ENCODE measurements at places on chromosomes 1 and 21.

- no peaks in the 10 kb centered on the region for H3K36me3 ChIP-seq
- H3K4me1 ChIP-seq: peaks cover 21% of the 10 kb centered on the region
- no peaks in the 10 kb centered on the region for H3K27me3 ChIP-seq
- no peak for DNase-seq
- no peak overlapping the region for H3K27ac ChIP-seq
Observed at GRCh38 chr1:76500116-76500515, 367.2 kb upstream of the ST6GALNAC5 start.

DNA sequence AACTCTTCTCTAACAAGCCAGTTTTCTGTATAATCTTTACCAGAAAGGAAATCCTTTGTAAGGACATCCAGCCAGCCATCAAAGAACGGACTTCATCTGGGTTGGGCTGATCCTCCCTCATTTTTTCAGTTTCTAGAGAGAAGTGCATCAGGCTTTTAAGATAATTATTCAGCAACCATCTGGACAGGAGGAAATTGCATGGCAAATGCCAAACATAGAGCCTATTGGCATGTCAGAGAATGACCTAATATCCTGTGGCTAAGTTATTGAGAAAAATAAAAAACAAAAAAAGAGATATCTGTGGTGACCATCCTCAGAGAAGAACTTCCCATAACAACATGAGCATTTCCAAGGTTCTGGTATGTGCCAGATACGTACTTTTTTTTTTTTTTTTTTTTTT is 74.9 kb upstream of the BEND5 start:
- no peak overlapping the region for H3K27ac ChIP-seq
- no peak overlapping the region for H3K4me3 ChIP-seq
- no peaks in the 10 kb centered on the region for H3K4me1 ChIP-seq
- H3K27me3 ChIP-seq: peaks cover 3% of the 10 kb centered on the region
- DNase-seq: no peak

DNA sequence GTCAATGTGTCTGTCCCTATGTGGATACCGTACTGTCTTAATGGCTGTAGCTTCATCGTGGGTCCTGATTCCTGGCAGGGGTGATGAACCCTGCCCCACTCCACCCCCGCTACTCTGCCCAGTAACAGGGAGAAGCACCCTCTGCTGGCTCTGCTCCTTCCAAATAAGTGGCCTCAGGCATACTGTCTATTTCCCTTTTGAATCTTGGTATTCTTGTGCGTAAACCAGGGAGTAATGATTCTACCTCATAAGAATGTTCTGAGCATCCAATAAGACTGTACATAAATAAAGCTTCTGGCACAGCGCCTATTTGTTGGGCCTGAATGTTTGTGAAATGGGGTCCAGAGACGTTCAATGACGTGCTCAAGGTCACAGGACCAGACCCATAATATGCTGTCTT is 35.2 kb upstream of the CTPS1 start:
- peaks cover 19% of the 10 kb centered on the region for H3K4me1 ChIP-seq
- no peak overlapping the region for H3K4me3 ChIP-seq
- peak overlapping the region; percentile 46 for H3K27ac ChIP-seq
- DNase-seq: no peak
- no peaks in the 10 kb centered on the region for H3K27me3 ChIP-seq
- no peaks in the 10 kb centered on the region for H3K36me3 ChIP-seq

DNA sequence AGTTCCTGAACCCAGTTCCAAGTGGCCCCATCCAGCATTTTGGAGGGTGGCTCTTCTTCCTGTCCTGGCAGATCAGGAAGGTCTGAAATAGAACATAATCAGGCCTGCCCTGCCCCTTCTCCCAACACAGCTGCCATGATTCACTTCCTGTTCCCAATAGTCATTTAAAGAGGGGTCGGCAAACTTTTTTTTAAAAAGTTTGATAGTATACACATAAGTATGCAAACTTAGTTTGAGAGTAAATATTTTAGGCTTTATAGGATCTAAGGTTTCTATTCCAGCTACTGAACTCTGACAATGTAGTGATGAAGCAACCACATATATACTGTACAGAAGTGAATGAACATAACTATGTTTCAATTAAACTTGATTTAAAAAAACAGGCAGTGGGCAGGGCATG is 66.4 kb downstream of the LUZP1 start:
- H3K36me3 ChIP-seq: peaks cover 17% of the 10 kb centered on the region
- H3K27ac ChIP-seq: peak overlapping the region; percentile 50
- H3K4me3 ChIP-seq: no peak overlapping the region
- H3K27me3 ChIP-seq: no peaks in the 10 kb centered on the region
- peaks cover 35% of the 10 kb centered on the region for H3K4me1 ChIP-seq

DNA sequence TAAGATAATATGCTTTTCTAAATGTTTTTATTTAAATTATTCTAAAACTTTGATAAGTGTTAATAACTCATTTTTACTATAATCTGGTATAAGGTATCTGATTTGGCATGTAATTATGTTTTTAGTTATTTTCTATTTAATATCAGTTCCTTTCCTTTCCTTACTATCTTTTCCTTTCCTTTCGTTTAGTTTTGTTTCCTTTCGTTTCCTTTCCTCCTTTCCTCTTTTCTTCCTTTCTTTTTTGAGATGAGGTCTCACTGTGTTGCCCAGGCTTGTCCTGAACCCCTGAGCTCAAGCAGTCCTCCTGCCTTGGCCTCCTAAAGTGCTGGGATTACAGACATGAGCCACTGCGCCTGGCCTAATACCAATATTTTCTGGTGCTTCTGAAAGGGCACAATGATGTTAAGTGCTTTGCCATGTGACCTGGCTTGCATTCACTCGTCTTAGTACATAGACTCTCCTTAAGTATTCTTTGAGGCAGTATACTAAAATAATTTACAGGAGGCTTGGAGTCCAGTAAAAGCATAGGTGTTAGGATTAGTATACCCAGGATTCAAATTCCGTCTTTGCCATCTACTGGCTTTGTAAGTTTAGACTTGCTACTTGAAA is 18.7 kb downstream of the MIER1 start:
- peaks cover 4% of the 10 kb centered on the region for H3K4me1 ChIP-seq
- no peak overlapping the region for H3K4me3 ChIP-seq
- peaks cover 25% of the 10 kb centered on the region for H3K36me3 ChIP-seq
- H3K27ac ChIP-seq: peak overlapping the region; percentile 53
- no peaks in the 10 kb centered on the region for H3K27me3 ChIP-seq
- no peak for DNase-seq

DNA sequence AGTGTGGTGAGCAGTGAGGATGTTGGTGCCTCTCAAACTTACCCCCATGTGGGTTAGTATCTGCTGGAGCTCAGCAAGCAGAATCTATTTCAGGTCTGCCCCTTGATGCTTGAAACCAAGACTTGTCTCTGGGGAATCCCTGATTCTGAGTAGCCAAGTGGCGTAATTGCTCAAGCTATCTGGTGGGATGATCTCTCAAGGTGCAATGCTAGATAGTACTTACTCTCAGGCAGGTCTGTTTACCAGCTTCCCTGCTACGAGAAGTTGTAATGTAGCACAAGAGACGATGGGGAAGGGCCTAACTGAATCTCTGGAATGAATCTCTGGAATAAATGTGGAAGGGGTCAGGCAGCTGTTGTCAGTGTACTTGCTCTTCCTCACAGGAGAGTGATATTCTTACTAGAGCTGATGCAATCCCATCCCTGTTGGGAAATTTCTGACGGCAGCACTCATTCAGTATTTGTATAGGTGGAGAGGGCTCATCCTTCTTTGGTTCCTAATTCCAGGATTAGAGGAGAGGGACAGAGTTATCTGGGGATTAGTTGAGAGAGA is 65.4 kb downstream of the MACF1 start:
- peaks cover 6% of the 10 kb centered on the region for H3K36me3 ChIP-seq
- peak overlapping the region; percentile 72 for H3K4me3 ChIP-seq
- H3K4me1 ChIP-seq: peaks cover 47% of the 10 kb centered on the region
- H3K27ac ChIP-seq: peak overlapping the region; percentile 52
- DNase-seq: no peak
- no peaks in the 10 kb centered on the region for H3K27me3 ChIP-seq

DNA sequence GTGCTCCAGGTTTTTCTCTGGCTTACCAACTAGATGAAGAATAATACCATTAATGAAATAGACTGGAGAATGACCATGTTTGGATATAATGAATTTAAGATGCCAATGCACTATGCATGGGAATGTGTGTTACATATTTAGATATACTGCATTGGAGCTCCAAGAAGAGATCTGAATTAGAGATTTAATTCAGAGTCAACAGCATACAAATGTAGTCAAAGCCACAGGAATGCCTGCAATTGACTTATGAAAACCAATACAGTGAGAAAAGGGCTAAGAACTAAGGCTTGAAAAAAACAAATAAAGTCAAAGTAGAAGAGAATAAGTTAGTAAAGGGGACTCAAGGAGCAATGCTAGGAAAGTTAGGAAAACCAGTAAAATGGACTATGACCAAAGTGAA is 59.1 kb downstream of the USP24 start:
- no peaks in the 10 kb centered on the region for H3K4me1 ChIP-seq
- peaks cover 43% of the 10 kb centered on the region for H3K36me3 ChIP-seq
- no peak for DNase-seq
- H3K27me3 ChIP-seq: no peaks in the 10 kb centered on the region
- no peak overlapping the region for H3K27ac ChIP-seq

- no peak overlapping the region for H3K4me3 ChIP-seq
- peaks cover 17% of the 10 kb centered on the region for H3K4me1 ChIP-seq
- no peaks in the 10 kb centered on the region for H3K27me3 ChIP-seq
- no peak for DNase-seq
- peaks cover 4% of the 10 kb centered on the region for H3K36me3 ChIP-seq
Observed at GRCh38 chr1:230218667-230219066, 151.6 kb downstream of the GALNT2 start.

GRCh38 chr1:84603941-84604830 is 29.9 kb upstream of the CTBS start:
- H3K36me3 ChIP-seq: peaks cover 8% of the 10 kb centered on the region
- no peaks in the 10 kb centered on the region for H3K27me3 ChIP-seq
- peaks cover 3% of the 10 kb centered on the region for H3K4me1 ChIP-seq
- no peak overlapping the region for H3K27ac ChIP-seq

GRCh38 chr1:113928941-113929749 is at the start of gene HIPK1:
Gene HIPK1, plus strand, starts transcription at chr1:113929324.
- peak within 1 kb of the TSS; percentile 98 for H3K4me3 ChIP-seq
- H3K4me1 ChIP-seq: peaks cover 39% of the 10 kb centered on the region
- no peaks in the 10 kb centered on the region for H3K36me3 ChIP-seq
- H3K27ac ChIP-seq: peak within 1 kb of the TSS; percentile 99
- DNase-seq: peak; percentile 94

DNA sequence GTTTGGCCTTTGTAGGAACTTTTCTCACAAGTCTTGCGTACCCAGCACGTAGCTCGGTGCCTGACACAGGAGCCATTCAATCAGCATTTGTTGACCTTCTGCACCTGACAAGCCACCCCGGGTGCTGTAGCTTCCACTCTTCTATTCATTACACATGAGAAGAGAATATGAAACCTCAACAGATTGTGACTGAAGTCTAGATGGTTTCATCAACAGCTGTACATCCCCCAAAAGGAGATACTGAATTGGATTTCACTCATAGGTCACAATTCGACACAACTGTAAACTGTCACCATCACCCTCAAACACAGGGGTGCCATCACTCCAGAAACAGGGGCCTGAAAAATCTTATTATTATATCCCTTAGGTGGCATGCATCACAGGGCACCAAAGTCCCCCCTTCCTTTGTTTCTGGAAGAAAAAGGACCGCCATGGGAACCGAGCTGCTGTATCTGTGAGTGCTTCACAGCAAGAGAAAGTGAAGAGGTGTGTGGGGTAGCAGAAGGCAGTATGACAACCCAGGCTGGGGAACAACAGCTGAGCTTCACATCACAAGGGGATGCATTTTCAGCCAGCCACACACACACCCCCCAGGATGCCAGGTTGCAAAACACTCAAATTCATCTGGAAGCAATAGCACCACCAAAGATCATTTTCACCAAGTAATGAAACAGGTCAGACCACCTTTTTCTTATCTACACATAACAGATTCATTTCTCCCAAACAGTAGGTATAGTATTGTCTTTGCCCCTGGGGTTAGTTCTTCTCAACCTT is 225.7 kb downstream of the TOMM20 start:
- H3K27ac ChIP-seq: no peak overlapping the region
- H3K4me3 ChIP-seq: no peak overlapping the region
- DNase-seq: no peak

GRCh38 chr1:193926956-193927355 is 740.5 kb upstream of the B3GALT2 start:
- no peak overlapping the region for H3K4me3 ChIP-seq
- no peaks in the 10 kb centered on the region for H3K4me1 ChIP-seq
- no peak overlapping the region for H3K27ac ChIP-seq
- H3K27me3 ChIP-seq: no peaks in the 10 kb centered on the region
- H3K36me3 ChIP-seq: no peaks in the 10 kb centered on the region

- H3K36me3 ChIP-seq: peaks cover 5% of the 10 kb centered on the region
- H3K4me1 ChIP-seq: peaks cover 21% of the 10 kb centered on the region
- H3K4me3 ChIP-seq: peak overlapping the region; percentile 46
- H3K27ac ChIP-seq: peak overlapping the region; percentile 88
- DNase-seq: no peak
Observed at GRCh38 chr21:46189213-46189958, 5.1 kb upstream of the SPATC1L start.
